ENCODE measurements at places on chromosomes 1 and 21.

- no peak for DNase-seq
Observed at GRCh38 chr1:154076413-154076812, 78.5 kb downstream of the NUP210L start.

- DNase-seq = no peak
Observed at GRCh38 chr1:170164103-170164763, 18.5 kb downstream of the NTMT2 start.

GRCh38 chr1:201468844-201469644 is at the start of gene PHLDA3:
Gene PHLDA3, minus strand, starts transcription at chr1:201469188. Its CDS starts 402 bp downstream, at chr1:201468786.
- DNase-seq = peak; percentile 89

DNA sequence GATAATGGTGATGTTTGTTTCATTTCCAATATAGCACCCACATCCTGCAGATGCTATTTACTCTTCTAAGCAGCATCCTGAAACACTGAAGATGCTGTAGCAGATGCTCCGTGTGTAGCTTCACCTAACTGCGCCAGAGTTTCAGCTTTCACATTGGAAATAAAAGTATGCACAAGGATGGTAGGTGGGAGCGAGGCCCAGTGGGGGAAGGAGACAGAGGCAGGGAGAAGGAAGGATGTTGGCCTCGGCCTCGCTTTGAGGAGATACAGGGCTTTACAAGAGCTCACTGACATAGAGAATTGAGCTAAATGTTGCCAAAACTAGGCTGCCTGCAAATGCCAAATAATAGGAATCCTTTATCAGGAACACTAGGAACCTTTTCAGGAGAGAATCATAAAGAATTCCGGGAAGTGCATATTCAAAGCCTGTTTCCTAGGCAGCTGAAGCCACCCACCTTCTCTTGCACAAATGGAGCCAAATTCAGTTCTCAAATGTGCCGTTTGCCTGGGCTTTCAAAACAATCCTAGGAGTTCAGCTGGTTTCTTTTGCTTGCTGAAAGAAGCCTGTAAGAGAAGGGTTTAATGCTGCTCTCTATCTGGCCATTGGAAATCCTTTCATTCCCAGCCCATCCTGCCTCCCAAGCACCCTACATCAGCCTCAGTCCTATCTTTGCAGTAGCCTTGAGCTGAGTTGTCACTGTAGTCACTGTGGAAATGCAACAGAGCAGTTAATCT is 135.4 kb upstream of the ATP1B1 start:
- DNase-seq = no peak

GRCh38 chr21:39220150-39220549 is 36.9 kb upstream of the PSMG1 start:
- DNase-seq = no peak
